ENCODE measurements at places on chromosomes 6 and 20.

GRCh38 chr6:110158479-110158878, 21.0 kb downstream of the WASF1 start:
- DNase-seq: no peak

DNA sequence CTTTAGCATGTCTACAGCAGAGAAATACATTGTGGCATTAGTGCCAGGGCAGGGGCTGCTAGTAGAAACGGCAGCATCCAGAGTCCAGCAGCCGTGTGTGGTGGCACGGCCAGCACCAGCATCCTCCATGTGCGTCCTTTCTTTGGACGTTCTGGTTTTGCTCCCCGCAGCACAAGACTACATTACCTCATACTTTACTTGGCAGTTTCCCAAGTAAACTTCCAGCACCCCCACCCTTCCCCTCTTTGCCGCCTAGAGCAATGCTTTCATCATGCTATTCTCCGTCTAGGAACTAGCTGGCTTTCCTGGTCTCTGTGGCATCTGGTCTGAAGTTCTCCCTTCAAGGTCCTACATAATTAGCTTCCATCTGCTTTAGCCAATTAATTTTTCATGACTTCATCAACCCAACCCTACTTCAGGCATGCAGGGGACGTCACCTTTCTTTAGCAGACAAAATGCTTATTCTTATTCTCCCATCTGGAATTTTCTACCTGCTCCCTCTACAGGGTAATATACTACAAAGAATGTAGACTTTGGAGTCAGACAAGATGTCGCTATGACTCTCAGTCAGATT, 67.6 kb downstream of the BLOC1S5 start:
- DNase-seq: no peak

DNA sequence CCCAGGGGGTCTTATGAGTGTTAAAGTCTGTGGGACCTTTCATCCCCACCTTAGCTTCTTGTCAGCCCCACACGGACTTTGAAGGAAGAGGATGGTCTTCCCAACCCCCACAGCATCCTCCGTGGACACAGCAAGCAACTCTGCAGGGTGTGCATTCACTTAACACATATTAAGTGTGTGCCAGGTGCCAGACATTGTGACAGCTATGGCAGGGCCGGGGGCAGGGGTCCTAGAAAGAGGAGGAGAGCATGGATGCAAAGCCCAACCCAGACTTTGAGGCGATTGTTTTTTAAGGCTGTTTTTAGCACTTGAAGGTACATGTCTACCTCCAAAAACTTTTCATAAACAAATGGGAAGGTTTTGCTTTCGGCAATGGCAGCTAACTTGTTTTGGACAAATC, 121.6 kb upstream of the KCNG1 start:
- DNase-seq: no peak

DNA sequence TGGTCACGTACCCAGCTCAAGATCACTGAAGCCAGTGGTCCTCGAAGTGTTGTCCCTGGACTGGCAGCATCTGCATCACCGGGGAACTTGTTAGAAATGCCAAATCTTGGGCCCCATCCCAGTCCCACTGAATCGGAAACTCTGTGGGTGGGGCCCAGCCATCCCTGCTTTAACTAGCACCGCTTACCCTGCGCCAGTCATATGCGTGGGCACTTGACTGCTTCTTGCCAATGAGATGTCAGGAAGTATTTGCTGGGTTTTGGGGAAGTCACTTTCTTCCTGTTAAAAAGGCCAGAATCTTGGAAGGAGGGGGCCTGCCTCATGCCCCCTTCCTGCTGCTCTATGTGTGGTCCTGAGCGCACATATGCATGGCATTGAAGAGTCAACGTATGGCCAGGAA, 11.7 kb upstream of the SULF2 start:
- DNase-seq: no peak

- DNase-seq: peak; percentile 6
Measured at GRCh38 chr6:151240791-151241642, 1.2 kb downstream of the AKAP12 start.

- peak; percentile 76 for DNase-seq
Measured at GRCh38 chr6:31396422-31397152, 6.8 kb upstream of the MICA start.

- DNase-seq: peak; percentile 60
Measured at GRCh38 chr20:48904566-48905296, 16.8 kb upstream of the ARFGEF2 start.

GRCh38 chr20:40753472-40753871, 64.4 kb upstream of the MAFB start:
- DNase-seq: no peak

DNA sequence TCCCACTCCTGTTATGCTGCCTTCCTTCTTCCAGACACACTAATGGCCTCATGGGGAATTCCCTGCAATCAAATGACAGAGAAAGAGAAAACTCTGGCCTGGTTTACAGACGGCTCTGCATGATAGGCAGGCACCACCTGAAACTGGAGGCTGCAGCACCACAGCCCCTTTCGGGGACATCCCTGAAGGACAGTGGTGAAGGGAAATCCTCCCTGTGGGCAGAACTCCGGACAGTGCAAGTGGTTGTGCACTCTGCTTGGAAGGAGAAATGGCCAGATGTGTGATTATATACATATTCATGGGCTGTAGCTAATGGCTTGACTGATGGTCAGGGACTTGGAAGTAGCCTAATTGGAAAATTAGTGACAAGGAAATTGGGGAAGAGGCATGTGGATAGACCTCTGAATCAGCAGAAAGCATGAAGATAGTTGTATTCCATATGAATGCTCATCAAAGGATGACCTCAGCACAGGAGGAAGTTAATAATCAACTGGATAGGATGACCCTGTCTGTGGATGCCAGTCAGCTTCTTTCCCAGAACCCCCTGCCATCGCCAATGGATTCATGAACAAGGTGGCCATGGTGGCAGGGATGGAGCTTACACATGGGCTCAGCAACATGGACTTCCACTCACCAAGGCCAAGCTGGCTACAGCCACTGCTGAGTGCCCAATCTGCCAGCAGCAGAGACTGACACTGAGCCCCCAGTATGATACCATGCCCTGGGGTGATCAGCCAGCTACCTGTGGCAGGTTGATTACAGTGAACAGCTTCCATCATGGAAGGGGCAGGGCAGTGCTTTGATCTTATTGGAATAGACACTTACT, 44.5 kb upstream of the VSX1 start:
- no peak for DNase-seq

DNA sequence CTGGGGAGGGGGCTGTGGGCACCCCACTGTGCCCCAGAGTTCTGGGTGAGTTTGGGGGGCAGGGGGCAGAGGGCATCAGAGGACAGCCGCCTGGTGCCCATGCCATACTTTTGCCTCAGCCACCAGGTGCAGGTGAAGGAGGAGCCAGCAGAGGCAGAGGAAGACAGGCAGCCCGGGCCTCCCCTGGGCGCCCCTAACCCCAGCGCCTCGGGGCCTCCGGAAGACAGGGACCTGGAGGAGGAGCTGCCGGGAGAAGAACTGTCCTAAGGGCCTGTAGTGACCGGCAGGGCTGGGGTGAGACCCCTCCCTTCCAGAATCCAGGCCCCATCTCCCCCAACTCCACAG, 39.6 kb upstream of the MDFI start:
- DNase-seq: no peak

DNA sequence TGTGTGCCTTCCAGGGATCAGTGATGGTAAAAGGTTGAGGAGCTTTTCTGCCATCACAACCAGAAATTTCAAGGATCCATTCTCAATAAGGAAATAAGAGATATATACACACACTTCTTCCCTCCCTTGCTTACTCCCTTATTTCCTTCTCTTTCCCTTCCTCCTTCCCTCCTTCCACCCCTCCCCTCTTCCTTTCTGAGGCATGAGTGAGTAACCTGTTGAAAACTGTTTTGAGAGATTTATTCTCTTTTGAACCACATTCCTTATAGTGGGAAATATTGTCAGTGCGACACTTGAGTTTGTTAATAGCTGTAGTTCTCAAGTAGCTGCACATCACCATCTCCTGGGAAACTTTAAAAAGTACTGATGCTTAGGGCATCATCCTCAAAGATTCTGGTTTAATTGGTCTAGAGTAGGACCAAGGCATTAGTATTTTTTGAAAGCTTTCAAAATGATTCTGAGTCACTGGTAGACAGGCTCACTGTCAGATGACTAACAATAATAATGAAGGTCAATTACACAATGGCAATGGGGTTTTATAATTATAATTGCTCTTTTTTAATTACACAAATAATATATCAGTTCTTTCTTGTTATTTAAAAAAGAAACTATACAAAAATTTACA, 109.9 kb downstream of the POPDC3 start:
- no peak for DNase-seq

- no peak for DNase-seq
Measured at GRCh38 chr6:17281497-17282481, 628 bp downstream of the RBM24 start.

DNA sequence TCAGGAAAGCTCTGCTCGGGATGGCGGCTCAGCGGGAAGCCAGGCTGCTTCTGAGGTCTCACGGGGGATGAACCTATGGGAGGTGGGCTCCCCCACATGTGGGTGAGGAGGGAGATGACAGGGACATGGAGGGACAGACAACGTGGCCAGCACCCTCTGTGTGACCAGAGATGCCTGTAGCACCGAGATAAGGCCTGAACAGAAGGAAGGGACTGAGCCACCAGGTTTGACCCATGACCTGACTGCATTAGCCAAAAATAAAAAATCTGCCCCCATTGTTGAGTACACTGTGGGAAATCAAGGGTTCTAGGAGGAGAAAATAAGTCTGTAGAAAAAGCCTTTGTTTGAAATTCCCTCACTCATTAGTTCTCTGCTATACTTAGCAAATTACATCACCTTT, 105.7 kb downstream of the RNASET2 start:
- DNase-seq: no peak

DNA sequence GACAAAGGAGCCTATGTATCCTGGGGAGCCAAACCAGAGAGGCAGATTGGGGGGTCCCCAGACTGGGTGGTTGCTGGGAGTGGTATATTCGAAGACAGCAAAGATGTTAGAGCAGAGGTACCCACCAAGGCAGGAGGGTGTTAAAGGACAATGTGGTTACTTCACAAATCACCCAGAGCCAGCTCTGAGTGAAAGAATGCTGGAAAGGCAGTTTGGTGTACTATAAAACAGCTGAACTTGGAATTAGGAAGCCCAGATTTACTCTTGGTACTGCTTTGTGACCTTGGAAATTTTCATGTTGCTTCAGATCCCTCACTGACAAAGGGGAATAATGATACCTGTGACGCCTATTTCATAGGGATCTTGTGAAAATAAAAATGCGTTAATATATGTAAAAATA, 121.6 kb downstream of the CD164 start:
- DNase-seq: no peak

DNA sequence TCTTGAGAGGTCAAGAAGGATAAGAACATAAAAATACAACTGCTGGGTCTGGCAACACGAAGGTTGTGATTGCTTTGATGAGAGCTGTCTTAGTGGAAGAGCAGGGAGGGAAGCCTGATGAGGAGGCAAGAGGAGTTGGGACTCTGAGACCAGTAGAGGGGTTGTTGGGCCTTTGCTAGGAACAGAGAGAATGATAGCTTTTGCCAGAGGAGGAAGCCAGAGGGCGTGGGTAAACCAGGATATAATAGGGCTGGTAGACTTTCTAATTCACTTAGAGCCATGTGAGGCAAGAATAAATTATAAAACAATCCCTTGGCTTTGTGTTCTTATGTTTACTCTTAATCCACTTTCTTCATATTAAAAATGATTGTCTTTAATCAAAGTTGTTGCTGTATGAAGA, 78.6 kb downstream of the RCAN2 start:
- DNase-seq: no peak

- no peak for DNase-seq
Measured at GRCh38 chr6:30600451-30600961, 16.5 kb downstream of the PPP1R10 start.

GRCh38 chr6:12163149-12163548, 127.0 kb upstream of the EDN1 start:
- DNase-seq: no peak

Data from T-helper 1 cell (primary cell).